Activated CD8-positive, alpha-beta memory T cell treated with anti-CD3 and anti-CD28 coated beads for 1 hour (primary cell): ENCODE measurements at places on chromosomes 2 and 18.

- DNase-seq = no peak
These were observed 2.0 kb upstream of the ECEL1 start for GRCh38 chr2:232489516-232490220.

- no peak for DNase-seq
These were observed 24.3 kb downstream of the UPP2 start for GRCh38 chr2:158125756-158126498.

- no peak for DNase-seq
These were observed 116.0 kb downstream of the COPS8 start for GRCh38 chr2:237201461-237202287.

- DNase-seq = no peak
These were observed 21.6 kb upstream of the GYPC start for GRCh38 chr2:126634273-126634861.

DNA sequence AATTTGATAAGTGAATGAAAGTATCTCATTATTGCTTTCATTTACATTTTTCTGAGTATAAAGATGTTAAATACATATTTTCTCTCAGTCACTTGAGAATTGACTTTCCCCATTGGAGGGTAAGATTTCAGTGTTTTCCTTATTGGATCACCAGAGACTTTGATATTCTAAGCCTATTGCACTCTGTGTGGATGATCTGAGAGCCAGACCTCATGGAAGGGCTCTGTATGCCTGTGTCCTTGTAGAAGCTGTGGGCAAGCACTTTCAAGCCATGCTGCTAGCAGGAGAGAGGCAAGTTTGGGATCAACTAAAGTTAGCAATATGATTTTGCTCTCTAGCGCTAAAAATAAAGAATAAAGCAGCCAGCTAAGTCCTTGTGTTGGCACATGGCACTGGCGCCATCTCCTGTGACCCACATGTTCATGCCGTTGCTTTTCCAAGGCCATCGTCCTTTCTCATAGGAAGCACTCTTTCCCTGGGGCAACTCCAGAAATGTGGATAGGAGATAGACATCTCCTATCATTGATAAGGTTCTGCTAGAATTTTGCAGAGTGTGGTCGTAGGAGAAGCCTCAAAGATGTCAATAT is 72.6 kb downstream of the AOX1 start:
- DNase-seq = no peak

DNA sequence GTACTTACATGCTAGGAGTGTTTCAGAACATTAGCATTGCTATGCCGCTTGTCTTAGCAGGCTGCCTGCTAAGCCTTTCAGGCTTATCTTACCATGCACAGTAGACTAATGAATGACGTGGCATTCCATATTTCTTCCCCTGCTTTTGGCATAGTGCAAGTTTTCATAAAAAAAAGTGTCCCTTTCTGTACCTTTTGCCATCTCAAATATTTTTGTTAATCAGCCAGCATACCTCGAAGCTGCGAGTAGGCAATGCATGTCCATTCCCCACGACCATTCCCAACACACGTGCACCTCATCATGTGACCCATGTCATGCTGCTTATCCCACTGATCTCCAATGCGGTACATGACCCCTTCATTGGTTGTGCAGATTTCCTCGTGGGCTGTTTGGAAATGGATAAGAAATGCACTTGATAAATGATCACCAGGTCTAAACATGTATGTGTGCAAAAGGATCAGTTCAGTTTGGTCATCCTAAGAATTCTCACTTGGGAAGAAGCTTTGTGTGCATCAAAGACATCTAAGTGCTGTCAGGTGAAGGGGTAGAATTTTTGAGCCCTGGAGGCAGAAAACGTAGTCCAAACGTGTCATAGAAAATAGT is 13.9 kb downstream of the FN1 start:
- DNase-seq = no peak

DNA sequence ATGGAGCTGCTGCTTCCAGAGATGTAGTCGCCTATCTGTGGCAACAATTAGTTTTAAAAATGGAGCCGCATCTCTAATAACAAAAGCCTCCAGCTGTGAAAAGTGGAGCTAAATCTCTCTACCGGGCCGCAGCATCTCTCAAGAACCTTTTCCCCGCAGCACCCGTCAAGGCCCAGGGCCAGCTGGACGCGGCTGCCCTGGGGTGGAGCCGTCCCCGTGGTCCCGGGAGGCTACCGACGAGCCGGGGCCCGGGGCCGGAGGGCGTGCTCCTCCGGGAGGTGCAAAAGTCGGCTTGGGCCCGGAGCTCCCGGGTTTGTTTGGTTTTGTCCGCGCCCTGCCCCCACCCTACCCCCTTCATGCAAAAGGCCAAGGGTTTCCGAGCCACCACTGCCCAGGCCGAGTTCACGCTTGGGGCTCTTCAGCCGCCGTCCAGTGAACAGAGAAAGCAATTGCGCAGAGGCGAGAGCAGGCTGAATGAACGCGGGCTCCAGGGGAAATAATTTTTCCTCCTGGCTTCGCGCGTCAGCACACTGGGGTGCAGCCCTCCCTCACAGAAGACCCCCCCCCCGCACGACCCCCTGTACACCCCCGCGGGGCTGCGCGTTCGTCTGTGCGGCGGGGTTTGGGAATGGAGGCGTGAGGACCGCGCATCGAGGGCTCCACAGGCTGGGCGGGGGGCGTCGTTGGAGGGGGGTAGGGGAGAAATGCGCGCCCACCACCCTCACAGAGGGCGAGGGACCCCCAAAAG is 557 bp upstream of the GREB1L start:
- DNase-seq = no peak

GRCh38 chr18:12397793-12398192 is 9.9 kb upstream of the PRELID3A start:
- DNase-seq = no peak

DNA sequence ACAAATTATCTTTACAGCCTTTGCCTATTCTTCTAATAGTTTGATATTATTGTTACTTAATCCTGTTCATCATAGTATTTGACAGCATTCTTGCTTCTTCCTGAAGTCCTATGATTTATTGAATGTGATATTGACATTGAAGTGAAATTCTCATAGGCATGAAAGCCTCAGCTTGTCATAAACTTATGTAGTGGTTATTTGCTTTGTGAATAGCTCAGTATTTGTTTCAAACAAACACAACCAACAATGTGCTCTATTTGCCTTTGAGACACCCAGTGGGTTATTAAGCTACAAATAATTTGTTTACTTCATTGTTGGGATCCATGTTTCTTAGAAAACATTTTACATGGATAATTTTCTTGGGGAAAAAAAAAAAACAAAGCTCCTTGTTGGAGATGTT is 57.2 kb downstream of the TTC39C start:
- no peak for DNase-seq

DNA sequence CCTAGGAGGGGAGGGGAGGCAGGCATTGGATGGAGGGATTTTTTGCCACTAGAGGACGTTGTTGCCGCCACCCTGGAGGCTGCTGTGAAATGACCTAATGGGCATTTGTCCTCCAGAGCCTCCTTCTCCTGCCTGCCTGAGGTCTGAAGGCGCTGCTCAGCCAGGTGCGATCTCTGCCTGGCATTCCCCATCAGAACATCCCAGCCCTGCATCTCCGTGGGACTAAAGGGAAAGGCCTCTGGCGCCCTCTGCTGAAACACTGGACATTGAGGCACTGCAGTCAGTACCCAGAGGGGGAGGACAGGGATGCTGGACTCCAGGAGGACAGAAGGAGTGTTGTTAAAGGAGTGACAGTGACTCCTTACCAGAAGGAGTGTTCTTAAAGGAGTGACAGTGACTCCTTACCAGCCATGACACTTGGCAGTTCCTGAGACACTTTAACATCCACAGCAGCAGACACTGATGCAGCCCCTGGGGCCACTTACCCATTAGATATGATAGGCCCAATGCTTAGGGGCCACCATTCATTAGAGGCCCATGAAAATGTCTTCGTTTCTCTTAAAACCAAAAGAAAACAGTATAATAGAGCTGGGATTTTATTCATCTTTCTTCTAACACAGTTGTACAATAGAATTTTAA is 17.0 kb downstream of the THNSL2 start:
- no peak for DNase-seq

DNA sequence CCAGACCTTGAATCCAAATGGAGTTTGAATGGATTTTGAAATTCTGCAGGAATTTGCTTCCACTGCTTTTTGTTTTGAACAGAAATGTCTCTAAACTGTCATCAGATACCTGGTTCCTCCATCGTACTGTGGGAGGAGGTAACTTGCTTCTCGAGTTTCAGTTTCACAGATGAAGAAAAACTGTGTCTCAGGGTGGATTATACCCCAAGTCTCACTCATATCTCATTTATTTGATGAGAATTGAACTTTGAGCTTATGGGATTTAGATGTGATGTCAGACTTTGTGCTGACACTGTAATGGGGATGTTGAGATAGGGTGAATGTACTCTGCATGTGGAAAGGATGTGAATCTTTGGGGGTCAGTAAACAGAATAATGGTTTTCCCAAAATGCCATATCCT is 107.5 kb downstream of the GORASP2 start:
- DNase-seq = no peak

GRCh38 chr2:164992818-164993217 is 37.5 kb upstream of the SLC38A11 start:
- peak; percentile 13 for DNase-seq

DNA sequence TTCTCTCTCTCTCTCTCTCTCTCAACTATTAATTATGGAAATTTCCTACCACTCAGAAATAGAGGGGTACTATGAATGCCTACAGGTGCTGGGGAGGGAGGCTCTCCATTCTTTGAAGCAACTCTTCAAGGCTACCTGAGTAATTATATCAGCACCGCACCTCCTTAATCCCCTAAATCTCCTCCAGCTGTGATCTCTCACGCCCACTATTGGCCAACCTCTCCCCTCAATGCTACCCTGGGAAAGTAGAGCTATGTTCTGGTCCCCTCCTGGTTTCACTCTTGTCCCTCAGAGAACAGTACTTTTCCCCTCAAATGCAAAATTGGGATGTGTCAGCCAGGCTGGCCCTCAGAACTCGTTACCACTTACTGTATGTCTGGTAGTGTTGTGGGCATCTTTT is 1.6 kb downstream of the MOCOS start:
- no peak for DNase-seq

DNA sequence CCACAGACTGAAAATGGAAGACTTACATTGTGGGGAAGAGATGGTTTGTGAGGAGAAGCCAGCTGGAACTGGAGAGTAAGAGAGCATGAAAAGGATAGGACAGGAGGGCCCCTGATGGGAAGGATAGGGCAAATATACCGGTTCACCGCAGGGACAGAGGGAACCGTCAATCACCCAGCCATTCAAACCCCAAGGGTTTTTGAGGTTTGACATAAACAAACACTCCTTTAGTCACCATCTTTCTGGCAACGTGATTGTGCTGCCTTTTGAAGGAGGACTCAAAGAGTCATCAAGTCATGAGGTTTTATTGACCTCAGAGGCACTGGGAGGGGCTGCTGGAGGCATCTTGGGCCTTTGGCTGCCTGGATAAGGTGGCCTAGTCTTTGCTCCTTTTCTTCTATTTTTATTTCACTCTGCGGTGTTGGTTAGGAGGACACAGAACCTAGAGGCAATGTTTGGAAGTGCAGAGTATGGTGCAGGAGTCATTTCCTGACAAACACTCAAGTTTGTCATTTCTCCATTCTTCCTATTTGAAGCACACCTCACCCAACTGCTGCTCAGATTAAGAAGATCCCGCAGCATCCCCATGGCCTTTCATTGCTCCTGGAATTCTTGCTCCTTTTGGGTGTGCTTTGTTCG is 487.3 kb upstream of the SPRED2 start:
- DNase-seq = no peak

DNA sequence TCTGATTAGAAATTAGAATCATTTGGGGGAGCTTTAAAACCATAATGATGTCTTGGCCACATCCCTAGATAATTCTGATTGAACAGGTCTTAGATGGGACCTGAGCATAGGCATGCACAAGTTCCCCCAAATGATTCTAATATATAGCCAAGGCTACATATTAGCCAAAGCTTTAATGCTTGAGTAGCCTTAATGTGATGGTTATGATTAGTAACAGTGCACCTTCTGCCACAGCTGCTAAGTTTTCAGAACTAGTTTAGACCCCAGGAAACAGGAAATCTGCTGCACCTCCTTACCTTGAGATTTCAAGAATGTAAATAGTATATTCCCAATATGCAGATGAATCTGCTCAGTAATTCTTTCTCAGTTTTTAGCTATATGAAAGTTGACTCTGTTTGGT is 119.8 kb downstream of the PTPN4 start:
- DNase-seq = no peak

GRCh38 chr18:23387265-23387664 is 65.8 kb upstream of the RIOK3 start:
- no peak for DNase-seq

- DNase-seq = no peak
These were observed 1.5 kb downstream of the EXOC6B start for GRCh38 chr2:72824224-72824842.

- no peak for DNase-seq
These were observed 336.8 kb downstream of the DSEL start for GRCh38 chr18:67179726-67180125.

DNA sequence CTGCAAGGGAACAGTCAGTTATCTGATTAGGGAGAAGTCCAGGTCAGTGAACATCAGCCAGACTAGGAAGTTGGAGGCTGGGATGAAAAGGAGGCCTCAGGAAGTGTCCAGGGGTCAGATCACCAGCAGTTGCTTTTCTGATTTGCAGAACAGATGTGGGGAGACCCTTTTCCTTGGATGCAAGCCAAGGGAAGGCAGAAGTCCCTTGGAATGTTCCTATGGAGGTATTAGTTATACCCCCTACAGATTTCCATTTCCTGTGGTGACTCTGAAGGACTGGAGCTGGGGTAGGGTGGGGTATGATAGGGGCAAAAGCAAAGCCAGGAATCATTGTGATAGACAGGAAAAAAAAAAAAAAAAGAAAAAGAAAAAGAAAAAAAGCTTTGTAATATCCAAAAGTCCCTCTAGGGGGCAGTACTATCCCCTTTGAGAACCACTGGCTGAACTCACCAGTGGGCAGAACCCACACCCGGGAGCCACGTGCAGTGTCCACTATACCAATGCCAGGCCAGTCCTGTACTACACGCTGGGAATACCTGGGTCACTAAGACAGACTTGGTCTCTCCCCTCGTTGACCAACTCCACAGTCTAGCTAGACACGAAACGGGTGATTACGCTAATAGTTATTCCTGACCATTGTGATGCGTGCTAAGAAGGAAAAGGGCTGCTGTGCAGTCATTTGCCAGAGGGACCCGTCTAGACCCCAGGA is 7.4 kb downstream of the DYSF start:
- DNase-seq = no peak

DNA sequence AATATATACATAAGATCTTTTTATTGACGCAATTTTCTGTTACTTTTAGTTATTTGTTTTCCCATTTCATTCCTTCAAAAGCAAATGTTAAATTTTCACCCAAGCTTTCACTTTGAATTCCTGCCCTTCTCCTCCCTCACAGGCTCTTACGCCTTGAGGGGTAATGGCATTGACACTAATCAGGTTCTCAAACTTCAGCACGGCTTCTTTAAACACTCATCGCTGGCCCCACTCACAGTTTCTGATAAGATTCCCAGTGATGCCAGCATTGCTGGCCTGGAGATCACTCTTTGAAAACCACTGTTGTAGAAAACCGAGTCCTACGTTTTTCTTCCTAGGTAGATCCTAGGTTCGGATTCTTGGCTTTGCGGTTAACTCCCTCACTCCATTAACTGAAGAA is 105.6 kb upstream of the EPB41L3 start:
- DNase-seq = no peak

- DNase-seq = no peak
These were observed 126.7 kb downstream of the ARHGAP15 start for GRCh38 chr2:143255899-143256298.
